ENCODE measurements at places on chromosomes 1 and 21.
A peak's percentile ranks its signal among the peaks of the same experiment; 100 is the strongest.

DNA sequence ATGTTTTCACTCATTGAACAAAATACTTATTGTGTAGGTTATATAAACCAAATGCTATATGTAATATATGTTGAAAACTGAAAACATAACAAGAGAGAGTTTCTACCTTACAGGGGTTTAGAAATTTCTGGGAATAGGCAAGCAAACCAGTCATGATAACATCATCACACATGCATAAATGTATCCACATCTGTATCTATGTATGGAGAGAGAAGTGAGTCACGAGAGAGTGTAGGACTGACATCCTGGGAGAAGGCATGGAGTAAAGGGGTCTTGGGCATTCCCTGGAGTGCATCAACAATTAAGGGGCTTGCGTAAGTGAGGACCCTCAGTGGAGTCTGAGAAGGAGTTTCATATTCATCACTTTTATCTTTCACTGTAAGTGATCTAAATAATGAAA lies 65.5 kb downstream of the PCNX2 start:
- DNase-seq = no peak

DNA sequence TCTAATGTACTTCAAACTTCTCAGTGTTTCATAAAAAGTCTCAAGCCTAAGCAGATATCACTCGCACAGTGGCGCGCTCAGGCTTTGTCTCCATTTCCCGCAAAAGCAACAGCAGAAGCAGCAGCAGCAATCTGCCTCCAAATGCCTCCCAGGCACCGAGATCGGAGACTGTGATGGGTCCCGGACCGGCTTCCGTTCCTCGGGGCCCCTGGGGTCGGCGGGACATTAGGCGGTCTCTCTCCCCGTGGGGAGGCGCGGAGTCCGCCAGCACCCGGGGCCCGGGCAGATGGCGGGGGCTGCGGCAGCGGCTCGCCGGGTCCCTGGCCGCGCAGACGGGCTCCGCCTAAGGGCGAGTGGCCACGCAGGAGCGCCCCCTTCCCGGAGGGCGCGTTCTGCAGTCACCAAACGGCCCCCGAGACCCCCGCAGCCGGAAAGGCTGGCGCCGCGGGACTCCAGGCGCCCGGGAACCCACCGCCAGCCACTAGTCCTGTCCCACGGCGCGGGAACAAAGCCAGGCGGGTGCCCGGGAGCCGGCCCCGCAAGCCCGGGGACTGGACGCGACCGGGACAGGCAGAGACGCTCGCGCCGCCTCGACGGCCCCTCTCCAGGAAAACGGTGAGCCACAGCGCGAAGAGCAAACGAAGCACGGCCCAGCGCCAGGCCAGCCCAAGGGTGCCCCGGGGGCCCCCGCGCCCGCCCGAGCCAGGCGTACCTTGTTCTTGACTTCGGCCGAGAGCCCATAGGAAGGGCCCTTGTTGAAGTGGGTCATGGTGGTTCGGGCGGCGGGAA lies 590 bp downstream of the CNN3 start:
- DNase-seq = peak; percentile 81

DNA sequence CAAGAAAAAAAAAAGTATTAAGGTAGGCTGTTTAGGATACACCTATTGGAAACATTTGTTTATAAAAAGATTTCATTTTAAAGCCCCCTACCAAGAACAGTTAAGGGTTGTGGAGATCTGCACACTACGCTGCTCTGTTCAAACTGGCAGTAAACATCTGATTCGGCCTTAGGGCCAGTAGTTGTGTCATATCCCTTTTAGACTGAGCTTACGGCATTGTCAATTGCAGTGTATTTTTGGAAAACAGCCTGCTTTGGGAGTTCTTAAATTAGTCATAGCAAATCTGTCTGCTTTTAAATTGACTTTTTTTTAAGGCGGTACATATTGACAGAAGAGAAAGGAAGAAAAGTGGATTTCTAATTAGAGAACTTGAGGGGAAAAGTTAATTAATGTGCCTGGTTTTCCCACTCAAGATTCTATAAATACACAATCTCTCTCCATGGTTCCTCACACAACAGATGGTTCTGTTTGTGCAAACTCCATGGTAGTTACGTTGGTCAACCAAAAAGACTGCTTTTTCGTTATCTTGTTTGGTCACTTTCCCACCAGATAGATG lies 1.7 kb upstream of the ELK4 start:
- DNase-seq = peak; percentile 90

- no peak for DNase-seq
Observed at GRCh38 chr1:153400244-153400643, 9.4 kb upstream of the S100A8 start.

DNA sequence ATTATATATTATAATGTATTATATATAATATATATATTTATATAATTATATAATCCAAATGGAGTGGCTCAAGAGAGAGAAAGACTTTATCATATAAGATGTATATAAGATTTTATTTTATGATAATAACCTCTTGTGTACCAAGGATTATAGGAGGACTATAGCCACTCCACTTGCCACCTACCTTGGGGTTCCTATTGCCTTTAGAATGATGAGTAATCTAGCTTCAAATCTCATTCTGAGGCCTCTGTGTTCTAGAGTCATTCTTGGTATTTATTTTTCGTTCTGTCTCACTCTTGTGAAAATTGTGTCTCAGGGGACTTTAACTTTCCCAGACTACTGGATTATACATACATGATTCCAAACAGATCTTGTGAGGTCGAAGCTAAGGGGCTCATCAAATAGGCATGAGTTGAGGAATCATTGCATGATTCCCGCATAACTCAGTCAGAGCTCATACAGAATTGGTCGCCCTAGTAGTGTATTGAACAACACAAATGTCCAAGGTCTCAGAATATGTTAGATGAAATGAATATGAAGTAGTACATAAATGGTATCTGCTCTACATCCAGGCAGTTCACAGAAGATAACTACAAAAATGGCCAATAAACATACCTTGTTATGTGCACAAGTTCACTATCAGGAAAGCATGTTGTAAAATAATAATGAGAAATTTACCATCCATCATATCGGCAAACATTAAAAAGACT lies 159.5 kb upstream of the RNPC3 start:
- no peak for DNase-seq

DNA sequence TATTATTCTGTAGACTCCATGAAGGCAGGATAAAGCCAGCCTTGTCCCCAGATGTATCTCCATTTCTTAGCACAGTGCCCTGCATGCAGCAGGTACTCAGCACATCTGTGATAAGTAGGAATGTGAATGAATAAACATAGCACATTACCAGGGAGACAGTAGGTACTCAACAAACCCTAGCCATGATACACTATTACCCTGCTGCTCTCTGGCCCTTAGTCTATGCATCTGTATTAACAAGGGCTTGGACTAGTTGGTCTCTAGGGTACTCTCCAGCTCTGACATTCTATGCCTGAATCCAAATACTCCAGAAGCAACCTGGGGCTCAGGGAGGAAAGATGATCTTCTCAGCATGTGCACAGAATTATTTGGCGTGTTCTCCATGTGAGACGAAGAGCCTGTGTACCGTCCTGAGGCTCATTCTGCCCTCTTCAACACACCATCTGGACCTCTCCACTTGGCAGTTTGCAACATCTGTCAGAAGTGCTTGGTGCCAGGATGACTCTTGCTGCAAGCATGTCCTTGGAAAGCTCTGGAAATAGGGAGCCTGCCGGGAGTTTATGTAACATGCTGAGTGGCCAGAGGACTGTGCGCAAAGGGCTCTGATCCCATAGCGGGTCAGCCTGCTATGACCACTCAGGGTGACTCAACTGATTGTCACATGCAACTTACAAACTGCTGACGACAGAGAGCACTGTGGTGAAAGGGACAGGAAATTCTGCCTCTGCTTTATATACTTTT lies 228.2 kb upstream of the USP24 start:
- peak; percentile 80 for DNase-seq

- DNase-seq = peak; percentile 50
Observed at GRCh38 chr1:35488336-35488735, 68.9 kb downstream of the KIAA0319L start.
